Amniotic epithelial cell (primary cell): ENCODE measurements at places on chromosomes 12 and 14.

- DNase-seq: peak; percentile 76
Measured at GRCh38 chr12:22100958-22101748, 55.1 kb downstream of the CMAS start.

GRCh38 chr12:105888696-105889095 lies 250.1 kb downstream of the NUAK1 start:
- peak; percentile 87 for DNase-seq

GRCh38 chr14:105528586-105529318 lies 2.4 kb downstream of the TMEM121 start:
- DNase-seq: no peak

GRCh38 chr12:20105943-20106342 lies 262.4 kb upstream of the PDE3A start:
- DNase-seq: peak; percentile 53

DNA sequence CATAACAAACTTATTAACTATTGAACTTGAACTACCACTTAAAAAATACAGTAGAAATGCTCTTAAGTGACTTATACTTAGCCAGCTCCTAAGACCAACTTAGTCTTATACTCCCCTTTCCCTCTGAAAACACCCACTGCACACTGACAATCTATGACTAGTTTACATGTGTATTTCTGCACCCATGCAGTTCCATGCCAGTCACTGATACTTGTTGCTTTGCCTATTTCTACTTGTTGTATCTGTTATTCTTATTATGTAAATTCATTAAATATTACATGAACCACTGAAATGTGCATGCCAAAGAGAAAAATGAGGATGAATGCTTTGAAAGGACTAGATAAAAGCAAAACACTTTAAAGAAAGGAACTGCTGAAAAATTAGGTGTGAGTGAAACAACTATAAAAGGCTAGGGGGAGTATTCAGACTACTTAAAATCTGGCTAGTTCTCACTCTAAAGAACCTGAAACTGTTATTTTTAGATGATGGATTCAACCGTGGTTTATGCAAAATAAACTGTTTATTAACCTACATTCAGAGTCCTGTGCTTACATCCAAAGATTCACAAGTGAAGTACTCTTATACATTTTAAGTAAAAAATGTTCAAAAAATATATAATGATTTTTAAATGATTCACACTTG lies 74.7 kb downstream of the RPS6KA5 start:
- DNase-seq: no peak
